Transverse colon (tissue), 4 donors: ENCODE measurements at places on chromosomes 13 and 19. TPM values are rescaled to one million over a fixed set of nuclear protein-coding genes. Genes with fewer than 3 reads are reported as not detected.

ZNF780B gene
- 14.9 TPM for total RNA-seq

CYP4F12 gene
- 314 TPM for total RNA-seq

DNA sequence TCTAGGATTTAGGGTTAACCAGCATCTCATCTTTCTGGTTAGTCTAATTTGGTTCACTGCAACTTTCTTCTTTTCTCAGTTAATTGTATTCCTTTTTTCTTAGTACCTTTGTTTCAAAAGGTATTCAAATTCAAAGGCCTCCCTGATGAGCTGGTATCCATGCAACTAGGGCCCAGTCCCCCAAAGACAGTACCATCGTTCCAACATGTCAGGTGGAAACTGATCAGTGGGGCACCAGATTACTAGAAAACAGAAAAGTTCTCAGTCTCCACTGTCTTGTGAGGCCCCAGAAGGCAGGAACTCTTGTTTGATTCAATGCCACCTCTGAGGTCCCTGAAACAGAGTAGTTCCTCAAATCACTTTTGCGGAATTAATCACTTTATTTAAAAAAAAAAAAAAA is 303.2 kb upstream of the NBEA start:
- H3K27me3 ChIP-seq = no peaks in the 10 kb centered on the region
- no peaks in the 10 kb centered on the region for H3K4me1 ChIP-seq
- H3K36me3 ChIP-seq = no peaks in the 10 kb centered on the region
- no peak overlapping the region for H3K27ac ChIP-seq
- no peak overlapping the region for H3K4me3 ChIP-seq

- no peaks in the 10 kb centered on the region for H3K36me3 ChIP-seq
- peaks cover 13% of the 10 kb centered on the region for H3K4me1 ChIP-seq
- H3K4me3 ChIP-seq = peak overlapping the region; percentile 86
- DNase-seq = no peak
- H3K27me3 ChIP-seq = no peaks in the 10 kb centered on the region
Measured at GRCh38 chr19:37218592-37218935, 550 bp downstream of the ZNF383 start.

GRCh38 chr13:50635504-50635903 is 208.0 kb downstream of the DLEU7 start:
- H3K27me3 ChIP-seq = no peaks in the 10 kb centered on the region
- H3K4me1 ChIP-seq = no peaks in the 10 kb centered on the region
- H3K4me3 ChIP-seq = no peak overlapping the region
- peak; percentile 18 for DNase-seq
- no peaks in the 10 kb centered on the region for H3K36me3 ChIP-seq
- no peak overlapping the region for H3K27ac ChIP-seq

DNA sequence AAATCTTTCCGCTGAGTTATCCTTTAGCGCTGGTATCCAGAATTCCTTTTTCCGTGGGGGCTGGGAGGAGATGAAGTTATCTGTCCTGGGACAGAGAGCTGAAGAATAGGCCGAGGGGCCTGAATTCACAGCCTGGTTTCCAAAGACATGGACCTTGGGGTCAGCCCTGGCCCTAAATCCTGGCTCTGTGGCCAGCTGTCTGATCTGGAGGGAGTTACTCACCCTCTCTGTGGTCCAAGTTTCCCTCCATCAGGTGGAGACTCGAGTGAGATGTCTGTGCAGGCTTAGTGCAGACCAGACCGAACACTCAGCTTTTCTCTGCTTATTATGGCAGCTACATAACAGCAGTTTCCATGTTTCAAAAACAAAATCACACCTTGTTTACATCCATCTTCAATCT is 59.6 kb downstream of the CDADC1 start:
- peak overlapping the region; percentile 81 for H3K27ac ChIP-seq
- no peaks in the 10 kb centered on the region for H3K27me3 ChIP-seq
- peaks cover 23% of the 10 kb centered on the region for H3K4me1 ChIP-seq
- no peak for DNase-seq

DNA sequence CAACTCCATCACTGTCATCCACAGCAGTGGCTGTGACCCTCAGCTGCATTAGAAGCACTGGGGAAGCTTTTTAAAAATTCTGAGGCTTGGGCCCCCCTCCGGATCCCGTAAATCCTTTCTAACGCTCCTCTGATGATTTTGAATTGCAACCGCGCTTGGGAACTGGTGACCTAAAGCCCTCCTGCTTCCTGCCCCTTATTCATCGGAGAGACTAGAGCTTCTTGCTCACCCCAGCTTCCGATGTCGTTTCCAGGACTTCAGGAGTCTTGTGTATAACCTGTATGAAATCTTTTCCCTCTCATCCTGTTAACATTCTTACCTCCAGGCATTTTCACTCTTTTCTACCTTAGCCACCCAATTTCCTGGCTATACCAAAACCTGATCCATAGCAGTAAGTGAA is 14.8 kb downstream of the ZAR1L start:
- no peak overlapping the region for H3K27ac ChIP-seq
- no peaks in the 10 kb centered on the region for H3K36me3 ChIP-seq
- H3K27me3 ChIP-seq = peaks cover 7% of the 10 kb centered on the region
- no peak for DNase-seq
- H3K4me3 ChIP-seq = no peak overlapping the region

GRCh38 chr13:32501064-32501463 is 37.5 kb downstream of the N4BP2L2 start:
- no peak overlapping the region for H3K4me3 ChIP-seq
- DNase-seq = no peak
- H3K27me3 ChIP-seq = no peaks in the 10 kb centered on the region
- no peaks in the 10 kb centered on the region for H3K36me3 ChIP-seq

DNA sequence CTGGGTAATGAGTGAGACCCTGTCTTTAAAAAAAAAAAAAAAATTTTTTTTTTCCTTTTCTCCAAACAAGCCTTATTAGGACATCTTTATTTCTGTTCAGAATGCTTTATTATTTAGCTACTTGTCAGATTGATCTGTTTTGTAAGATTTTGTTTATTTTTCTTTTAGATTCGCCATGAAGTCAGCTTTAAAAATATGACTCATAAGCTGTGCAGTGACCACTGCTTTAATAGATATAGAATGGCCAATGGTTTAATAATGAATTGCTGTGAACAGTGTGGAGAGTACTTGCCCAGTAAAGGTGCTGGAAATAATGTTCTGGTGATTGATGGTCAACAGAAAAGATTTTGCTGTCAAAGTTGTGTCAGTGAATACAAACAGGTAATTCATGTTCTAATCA is 47.7 kb downstream of the ZMYM2 start:
- H3K27ac ChIP-seq = no peak overlapping the region
- DNase-seq = no peak
- H3K4me1 ChIP-seq = peaks cover 3% of the 10 kb centered on the region

GRCh38 chr19:34189917-34190425 is 17.7 kb downstream of the LSM14A start:
- no peak overlapping the region for H3K27ac ChIP-seq
- H3K27me3 ChIP-seq = no peaks in the 10 kb centered on the region
- H3K4me1 ChIP-seq = peaks cover 38% of the 10 kb centered on the region
- no peak overlapping the region for H3K4me3 ChIP-seq

ZNF836 gene
- 6.0 TPM for total RNA-seq

OVOL3 gene
- not detected for total RNA-seq

DNA sequence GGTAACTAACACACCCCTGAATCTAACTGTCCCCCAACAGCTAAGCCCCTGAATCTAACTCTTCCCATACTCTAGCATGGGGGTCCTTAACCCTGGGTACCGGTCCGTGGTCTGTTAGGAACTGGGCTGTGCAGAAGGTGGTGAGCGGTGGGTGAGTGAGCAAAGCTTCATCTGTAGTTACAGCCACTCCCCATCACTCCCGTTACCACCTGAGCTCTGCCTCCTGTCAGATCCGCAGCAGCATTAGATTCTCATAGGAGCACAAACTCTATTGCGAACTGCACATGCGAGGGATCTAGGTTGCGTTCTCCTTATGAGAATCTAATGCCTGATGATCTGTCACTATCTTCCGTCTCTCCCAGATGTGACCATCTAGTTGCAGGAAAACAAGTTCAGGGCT is 6.2 kb upstream of the PHLDB3 start:
- no peak overlapping the region for H3K27ac ChIP-seq
- H3K4me3 ChIP-seq = no peak overlapping the region

- H3K4me3 ChIP-seq = no peak overlapping the region
- H3K27ac ChIP-seq = no peak overlapping the region
- no peaks in the 10 kb centered on the region for H3K4me1 ChIP-seq
- no peaks in the 10 kb centered on the region for H3K36me3 ChIP-seq
- DNase-seq = no peak
Measured at GRCh38 chr13:109166804-109167203, 537.4 kb downstream of the MYO16 start.

GRCh38 chr19:2500841-2501261 is 24.9 kb downstream of the GADD45B start:
- no peaks in the 10 kb centered on the region for H3K27me3 ChIP-seq
- DNase-seq = peak; percentile 25
- H3K27ac ChIP-seq = no peak overlapping the region
- peaks cover 4% of the 10 kb centered on the region for H3K4me1 ChIP-seq
- H3K4me3 ChIP-seq = no peak overlapping the region

GRCh38 chr13:95254339-95254738 is 46.9 kb downstream of the ABCC4 start:
- H3K27ac ChIP-seq = no peak overlapping the region
- H3K36me3 ChIP-seq = no peaks in the 10 kb centered on the region
- H3K4me1 ChIP-seq = no peaks in the 10 kb centered on the region
- DNase-seq = no peak
- no peak overlapping the region for H3K4me3 ChIP-seq

DNA sequence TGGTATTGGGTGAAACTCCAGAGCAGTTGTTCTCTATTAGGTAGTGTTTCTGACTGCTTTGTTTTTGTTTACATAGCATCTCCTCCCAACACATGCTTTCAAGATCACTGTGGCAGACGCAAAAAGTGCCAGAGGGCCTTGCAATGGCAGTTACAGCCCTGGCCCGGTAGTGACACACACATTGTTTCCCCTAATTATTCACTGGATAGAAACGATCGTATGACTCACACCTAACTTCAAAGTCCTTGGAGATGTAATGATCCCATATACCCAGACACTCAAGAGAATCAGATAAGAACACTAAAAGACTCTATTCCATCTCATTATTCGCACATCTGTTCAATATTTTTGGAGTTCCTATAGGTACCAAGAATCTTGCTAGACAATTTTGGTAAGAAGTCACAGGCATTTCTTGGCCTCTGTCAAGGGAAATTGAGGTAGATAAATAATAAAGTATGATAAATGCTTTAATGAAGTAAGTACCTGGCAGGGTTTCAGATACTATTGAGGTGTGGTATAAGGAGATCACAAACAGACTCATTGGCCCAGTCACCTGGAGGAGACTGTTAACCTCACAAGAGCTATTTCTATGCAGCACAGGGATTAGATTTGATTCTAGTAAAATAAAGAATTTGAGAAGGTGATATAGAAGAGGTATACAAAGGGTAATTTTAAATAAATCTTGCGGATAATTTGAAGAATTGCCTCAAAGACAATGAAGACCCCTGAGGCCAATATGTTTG is 485.3 kb downstream of the SLITRK6 start:
- no peaks in the 10 kb centered on the region for H3K27me3 ChIP-seq
- no peak overlapping the region for H3K4me3 ChIP-seq
- H3K36me3 ChIP-seq = no peaks in the 10 kb centered on the region
- no peak overlapping the region for H3K27ac ChIP-seq
- H3K4me1 ChIP-seq = no peaks in the 10 kb centered on the region

DNA sequence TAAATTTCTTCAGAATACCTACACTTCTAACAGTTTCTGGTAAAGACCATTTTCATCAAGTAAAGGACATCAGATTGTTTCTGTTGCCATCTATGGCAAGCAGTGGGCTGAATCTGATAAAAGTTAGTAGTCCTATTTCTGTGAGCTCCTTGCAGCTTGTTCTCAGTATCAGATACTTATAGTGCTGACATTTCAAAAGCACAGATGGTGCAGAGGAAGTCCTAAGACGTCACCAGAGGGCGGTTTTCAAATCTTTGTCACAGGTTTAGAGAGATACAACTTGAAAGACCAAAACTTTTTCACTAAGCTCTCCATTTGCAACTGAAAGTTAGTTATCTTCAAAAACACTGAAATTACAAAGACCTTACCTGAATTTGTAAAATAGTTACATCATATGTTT is 719.8 kb downstream of the SLITRK1 start:
- DNase-seq = no peak
- no peak overlapping the region for H3K4me3 ChIP-seq
- H3K27me3 ChIP-seq = no peaks in the 10 kb centered on the region
- no peaks in the 10 kb centered on the region for H3K36me3 ChIP-seq

MCEMP1 gene
- total RNA-seq = not detected

GRCh38 chr13:112967686-112968379 is 1.2 kb upstream of the MCF2L start:
- H3K27me3 ChIP-seq = peaks cover 32% of the 10 kb centered on the region
- peak overlapping the region; percentile 54 for H3K4me3 ChIP-seq
- peak overlapping the region; percentile 78 for H3K27ac ChIP-seq
- no peaks in the 10 kb centered on the region for H3K4me1 ChIP-seq
- H3K36me3 ChIP-seq = no peaks in the 10 kb centered on the region

GRCh38 chr19:53076984-53077383 is 26.2 kb downstream of the ZNF160 start:
- peaks cover 5% of the 10 kb centered on the region for H3K36me3 ChIP-seq
- no peak overlapping the region for H3K4me3 ChIP-seq
- H3K4me1 ChIP-seq = no peaks in the 10 kb centered on the region
- H3K27me3 ChIP-seq = no peaks in the 10 kb centered on the region
- no peak overlapping the region for H3K27ac ChIP-seq
- peak; percentile 18 for DNase-seq

DNA sequence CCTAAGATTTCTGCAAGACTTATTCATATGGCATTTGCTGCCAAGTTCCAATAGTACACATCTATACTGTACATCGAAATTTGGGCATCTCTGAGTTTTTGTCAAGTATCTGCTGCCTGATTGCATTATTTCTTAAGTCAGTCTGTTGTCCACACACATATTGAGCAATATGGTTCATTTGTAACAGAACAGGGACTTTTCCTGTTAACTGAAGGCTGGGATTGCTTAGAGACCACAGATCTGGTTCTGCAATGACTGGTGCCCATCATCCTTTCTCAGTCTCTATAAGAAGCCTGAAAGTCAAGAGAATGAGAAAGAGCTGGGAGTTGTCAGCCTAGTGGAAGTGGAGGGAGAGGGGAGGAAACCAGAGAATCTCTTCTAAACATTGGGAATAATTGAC is 22.5 kb upstream of the MYCBP2 start:
- H3K36me3 ChIP-seq = no peaks in the 10 kb centered on the region
- DNase-seq = no peak
- H3K27ac ChIP-seq = no peak overlapping the region
- H3K27me3 ChIP-seq = no peaks in the 10 kb centered on the region

CLEC11A gene
- 2.6 TPM for total RNA-seq

FOXO1 gene
- total RNA-seq = 45.3 TPM

PRR12 gene
- 17.3 TPM for total RNA-seq

GRCh38 chr19:21617740-21618339 is 112.4 kb downstream of the ZNF429 start:
- DNase-seq = no peak
- H3K36me3 ChIP-seq = no peaks in the 10 kb centered on the region
- H3K27ac ChIP-seq = no peak overlapping the region
- no peak overlapping the region for H3K4me3 ChIP-seq
- no peaks in the 10 kb centered on the region for H3K4me1 ChIP-seq
